ENCODE measurements at places on chromosomes 12 and 14.
A peak's percentile ranks its signal among the peaks of the same experiment; 100 is the strongest.

GRCh38 chr14:68012871-68013270, 193.3 kb downstream of the RAD51B start:
- DNase-seq = no peak

- peak; percentile 39 for DNase-seq
Observed at GRCh38 chr12:18752280-18752920, 14.5 kb downstream of the CAPZA3 start.

DNA sequence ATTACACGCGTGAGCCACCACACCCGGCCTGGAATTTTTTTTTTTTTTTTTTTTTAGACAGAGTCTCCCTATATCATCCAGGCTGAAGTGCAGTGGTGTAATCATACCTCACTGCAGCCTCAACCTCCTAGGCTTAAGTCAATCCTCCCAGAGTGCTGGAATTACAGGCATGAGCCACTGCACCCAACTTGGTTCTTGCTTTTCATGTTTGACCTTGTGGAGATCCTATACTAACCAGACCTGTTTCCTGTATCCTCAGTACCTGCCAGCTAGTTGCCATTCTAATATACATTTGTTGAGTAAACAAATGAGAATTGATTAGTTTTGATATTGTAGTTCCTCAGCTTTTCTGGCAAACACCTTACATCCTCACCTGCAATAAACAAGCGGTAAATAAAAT, 3.2 kb upstream of the VSIG10 start:
- DNase-seq = no peak

- no peak for DNase-seq
Observed at GRCh38 chr12:41122894-41123293, 65.2 kb upstream of the PDZRN4 start.

- no peak for DNase-seq
Observed at GRCh38 chr12:1660304-1661187, 30.3 kb upstream of the ADIPOR2 start.

DNA sequence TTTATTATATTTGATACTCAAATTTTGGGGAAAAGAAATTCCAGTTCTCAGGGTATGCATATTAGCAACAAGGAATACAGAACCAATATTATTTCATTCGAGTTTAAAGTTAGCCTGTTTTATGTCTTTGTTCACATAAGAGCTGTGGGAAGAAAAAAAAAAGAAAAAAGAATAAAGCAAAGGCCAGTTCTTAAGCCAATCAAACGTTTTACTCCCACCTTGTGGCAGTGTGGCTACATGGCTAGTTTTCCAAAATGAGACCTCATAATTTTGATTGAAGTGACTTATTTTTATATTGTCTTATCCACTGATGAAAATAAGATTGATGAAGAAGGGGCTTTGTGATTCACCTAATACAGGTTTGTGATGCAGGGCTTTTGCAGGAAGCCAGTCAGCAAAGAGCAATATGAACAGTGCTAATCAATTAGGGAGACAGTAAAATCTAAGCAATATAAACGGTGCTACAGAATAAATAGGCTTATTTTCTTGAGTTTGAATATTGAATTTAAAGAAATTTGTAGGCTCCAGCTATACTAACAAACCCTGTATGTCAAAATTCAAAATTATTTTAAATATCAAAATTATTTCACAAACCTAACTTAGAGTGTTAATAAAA, 624.1 kb upstream of the FOXG1 start:
- DNase-seq = no peak

DNA sequence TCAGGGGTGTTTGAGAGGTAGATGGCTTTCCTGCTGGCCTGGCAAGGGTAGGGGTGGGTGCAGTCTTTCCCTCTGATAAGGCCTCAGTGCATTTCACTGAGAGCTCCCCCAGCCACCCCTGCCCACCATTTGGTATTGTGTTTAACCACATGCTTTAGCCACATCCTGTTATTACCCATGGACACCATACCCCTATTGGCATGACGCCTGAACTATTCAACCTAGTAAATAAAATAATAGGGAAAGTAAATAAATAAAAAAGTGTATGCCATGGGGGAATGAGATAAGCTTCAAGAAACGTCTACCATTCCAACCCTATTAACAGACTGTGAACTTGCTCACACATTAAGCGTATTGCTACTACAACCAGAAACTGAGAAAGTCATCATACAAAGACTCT, 7.6 kb upstream of the LGR5 start:
- DNase-seq = no peak

DNA sequence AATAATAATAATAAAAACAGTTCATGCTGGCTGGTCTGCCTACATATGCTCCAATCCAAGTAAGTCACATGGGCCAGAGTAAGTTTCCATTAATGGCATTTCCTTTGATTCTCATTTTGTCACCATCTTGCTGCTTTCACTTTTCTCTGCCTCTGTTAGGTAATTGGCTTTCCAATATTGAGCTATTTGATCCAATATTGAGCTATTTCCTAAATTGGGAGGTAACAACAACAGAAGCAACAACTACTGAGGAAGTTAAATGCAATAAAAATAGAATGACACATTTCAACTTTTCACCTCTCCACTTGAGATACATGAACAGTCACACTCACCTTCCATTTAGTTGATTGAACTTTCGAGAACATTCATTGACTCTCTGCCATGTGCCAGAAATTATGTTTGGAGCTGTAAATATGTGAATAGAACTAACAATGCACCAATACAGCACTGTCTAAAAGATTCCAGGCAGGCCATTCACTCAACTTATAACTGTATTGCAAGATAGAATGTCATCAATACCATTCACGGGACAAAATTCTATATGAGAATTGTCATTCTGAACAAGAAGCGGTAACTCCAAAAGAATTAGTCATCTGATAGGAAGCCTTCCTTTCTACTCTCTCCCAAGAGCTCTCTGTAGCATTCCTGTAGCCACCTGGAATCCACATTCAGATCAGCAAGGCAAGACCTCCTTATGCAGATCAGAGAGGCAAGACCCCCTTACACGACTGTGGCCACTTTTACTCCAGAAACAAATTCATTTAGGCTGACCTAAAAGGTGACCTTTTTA, 136.4 kb downstream of the PHLDA1 start:
- no peak for DNase-seq

GRCh38 chr12:27709932-27710591, 570 bp upstream of the MRPS35 start:
- no peak for DNase-seq

- no peak for DNase-seq
Observed at GRCh38 chr12:49288922-49289555, 5.9 kb upstream of the PRPH start.

- no peak for DNase-seq
Observed at GRCh38 chr12:6570264-6570887, 2.3 kb upstream of the NOP2 start.

GRCh38 chr14:78123650-78124253, 46.4 kb upstream of the NRXN3 start:
- DNase-seq = no peak

DNA sequence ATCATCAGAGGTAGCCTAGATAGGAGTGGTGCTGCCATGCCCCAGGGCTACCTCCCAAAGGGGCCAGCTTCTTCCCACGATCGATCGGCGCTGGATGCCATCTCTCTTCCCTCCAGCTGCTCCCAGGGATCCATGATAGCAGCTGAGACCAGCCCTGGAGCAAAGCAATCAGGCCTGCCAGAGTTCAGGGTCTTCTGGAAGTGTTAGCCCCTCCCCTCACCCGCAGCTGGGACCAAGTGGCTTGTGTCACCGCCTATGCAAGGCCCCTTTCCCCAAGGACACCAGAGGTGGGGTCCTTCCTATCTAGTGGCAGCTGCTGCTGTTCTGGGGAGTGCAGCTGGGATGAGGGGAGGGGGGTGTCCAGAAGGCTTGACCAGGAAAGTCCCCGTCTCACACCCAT, 87.0 kb downstream of the IRF2BPL start:
- DNase-seq = no peak

- no peak for DNase-seq
Observed at GRCh38 chr12:24853094-24853493, 95.8 kb downstream of the BCAT1 start.

GRCh38 chr14:103721334-103722120, 5.9 kb downstream of the ZFYVE21 start:
- DNase-seq = no peak

GRCh38 chr12:44930972-44931600, 55.0 kb upstream of the NELL2 start:
- DNase-seq = no peak

DNA sequence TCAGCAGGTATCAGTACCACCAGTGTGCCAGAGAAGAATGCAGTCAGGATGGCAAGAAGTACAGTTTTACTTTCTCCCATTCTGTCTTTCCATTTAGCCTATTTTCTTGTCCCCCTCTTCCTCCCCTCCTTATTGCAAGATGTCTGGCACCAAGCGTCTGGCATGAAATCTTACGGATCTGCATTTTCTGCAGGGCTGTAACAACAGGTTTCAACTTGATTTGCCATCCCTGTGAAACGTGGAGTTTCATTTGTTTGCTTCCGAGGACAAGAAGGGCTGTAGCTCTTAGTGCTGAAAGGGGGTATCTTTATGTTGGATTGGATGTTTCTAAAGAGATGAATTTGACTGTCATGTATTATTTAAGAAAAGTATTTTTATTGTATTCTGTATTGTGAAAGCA, 1110.6 kb downstream of the BCL11B start:
- DNase-seq = no peak

GRCh38 chr14:89422181-89422951, 5.3 kb upstream of the FOXN3 start:
- no peak for DNase-seq

DNA sequence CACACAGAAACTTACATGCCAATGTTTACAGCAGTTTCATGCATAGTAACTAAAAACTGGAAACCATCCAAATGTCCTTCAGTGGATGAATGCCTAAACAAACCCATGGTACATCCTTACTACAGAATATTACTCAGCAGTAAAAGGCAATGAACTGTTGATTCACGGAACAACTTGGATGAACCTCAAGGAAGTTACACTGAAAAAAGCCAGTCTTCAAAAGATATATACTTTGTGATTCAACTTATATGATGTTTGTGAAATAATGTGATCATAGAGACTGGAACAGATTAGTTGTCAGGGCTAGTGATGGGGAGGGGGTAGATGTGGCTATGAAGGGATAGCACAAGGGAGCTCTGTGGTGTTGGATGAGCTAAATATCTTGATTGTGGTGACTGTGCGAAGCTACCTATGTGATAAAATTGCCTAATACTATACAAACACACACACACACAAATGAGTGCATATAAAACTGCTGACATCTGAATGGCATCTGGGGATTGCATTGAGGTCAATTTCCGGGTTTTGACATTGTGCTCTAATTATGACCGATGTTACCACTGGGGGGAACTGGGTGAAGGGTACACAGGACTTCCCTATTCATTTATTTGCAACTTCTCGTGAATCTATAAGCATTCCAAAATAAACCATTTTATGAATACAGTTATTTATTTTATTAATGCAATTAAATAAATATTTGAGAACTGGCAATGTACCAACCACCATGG, 94.3 kb downstream of the RIN3 start:
- DNase-seq = no peak

- DNase-seq = no peak
Observed at GRCh38 chr12:63313139-63313538, 162.1 kb upstream of the AVPR1A start.

DNA sequence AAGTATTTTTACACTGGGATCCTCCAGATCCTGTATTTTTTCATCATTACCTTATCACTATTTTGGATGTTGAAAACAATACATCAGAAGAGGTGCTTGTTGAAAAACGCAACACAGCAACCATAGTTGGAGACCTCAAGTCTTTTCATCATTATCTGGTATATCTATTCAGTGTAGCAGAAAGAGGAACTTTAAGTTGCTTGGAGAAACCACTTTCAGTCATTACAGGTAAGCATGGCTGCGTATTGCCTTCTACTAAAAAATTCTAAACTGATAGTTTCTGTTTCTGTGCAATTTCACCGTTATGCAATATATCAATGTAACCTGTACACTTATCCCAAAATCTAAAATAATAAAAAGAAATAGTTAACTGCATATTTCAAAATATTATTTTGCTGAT, 32.2 kb upstream of the PTPRQ start:
- no peak for DNase-seq

- no peak for DNase-seq
Observed at GRCh38 chr14:68788275-68788995, 4.4 kb downstream of the ZFP36L1 start.

DNA sequence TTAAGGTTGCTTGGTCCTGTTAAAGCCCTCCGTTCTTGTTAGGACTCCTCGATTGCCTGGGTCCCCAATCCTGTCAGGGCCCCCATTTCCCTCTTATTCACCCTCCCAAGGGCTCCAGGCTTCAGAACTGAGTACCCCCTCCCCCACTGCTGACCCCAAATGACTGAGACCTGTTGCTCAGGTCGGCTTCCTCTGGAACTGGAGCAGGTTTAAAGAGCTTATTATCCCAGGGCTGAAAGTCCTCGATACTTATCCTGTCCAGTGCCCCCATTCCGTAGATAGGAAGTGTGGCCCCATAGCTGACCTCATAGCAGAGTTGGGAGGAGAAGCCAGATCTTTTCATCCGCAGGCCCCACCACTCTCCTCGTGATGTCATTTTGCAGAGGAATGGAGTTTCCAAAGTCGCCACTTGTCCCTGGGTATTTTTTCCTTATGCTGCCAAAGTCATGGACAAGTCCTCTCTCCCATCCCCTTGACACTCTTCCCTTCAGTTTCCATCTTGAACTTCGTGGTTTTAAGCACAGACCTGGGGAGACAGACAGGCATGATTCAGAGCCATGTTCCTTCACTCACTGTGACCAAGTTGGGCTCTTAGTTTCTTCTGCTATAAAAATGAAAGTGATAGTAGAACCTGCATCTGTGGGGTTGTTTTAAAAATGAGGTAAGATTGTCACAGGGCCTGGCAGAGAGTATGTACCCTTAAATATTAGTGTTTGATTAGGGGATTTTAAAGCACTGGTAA, 1.2 kb downstream of the USP30 start:
- DNase-seq = no peak

- DNase-seq = no peak
Observed at GRCh38 chr12:104935886-104936285, 22.2 kb downstream of the SLC41A2 start.
